Hepatic stellate cell (primary cell): ENCODE measurements at places on chromosomes 1 and 21.

GRCh38 chr1:171179318-171180227 is 5.5 kb upstream of the FMO2 start:
- DNase-seq: no peak

- DNase-seq: no peak
Measured at GRCh38 chr1:172622541-172622940, 36.4 kb upstream of the FASLG start.

- DNase-seq: no peak
Measured at GRCh38 chr1:115838431-115839028, 2.4 kb downstream of the NHLH2 start.

DNA sequence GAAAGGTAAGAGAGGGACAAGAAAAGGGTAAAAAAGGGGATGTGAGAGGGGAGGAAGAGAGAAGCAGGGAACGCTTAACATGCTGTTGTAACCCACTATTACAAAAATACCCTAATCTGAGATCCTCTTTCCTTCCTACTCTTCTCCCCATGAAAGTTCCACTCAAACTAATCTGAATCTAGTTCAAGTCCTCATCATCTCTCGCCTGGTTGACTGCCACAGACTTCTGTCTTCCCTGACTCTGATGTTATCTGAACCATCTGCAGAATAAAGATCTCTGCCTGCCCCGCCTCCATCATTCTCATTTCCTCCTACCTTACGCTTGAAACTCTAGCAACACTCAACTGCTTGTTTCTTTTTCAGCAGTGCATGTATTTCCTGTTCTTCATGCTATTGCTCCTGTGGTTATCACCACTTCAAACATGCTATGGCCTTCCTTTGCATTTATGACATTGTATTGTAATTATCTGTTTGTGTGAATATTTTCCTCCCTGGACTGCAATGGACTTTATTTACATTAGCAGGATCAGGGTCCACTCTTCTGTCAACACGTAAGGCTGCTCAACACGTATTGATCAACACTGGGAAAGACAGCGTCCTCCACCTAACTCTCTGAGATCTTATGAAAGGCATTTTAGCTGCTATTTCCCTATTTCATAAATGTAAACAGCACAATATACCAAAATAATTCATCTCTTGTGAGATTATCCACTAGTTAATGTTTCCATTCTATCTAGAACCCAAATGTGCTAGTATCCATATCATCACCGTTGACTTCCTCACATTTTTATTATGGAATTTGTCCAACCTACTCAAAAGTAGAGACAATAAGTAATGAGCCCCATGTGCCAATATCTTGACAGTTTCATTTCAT is 215.5 kb upstream of the USP25 start:
- DNase-seq: no peak

GRCh38 chr21:45698493-45699184 is 55.1 kb downstream of the PCBP3 start:
- DNase-seq: peak; percentile 8

DNA sequence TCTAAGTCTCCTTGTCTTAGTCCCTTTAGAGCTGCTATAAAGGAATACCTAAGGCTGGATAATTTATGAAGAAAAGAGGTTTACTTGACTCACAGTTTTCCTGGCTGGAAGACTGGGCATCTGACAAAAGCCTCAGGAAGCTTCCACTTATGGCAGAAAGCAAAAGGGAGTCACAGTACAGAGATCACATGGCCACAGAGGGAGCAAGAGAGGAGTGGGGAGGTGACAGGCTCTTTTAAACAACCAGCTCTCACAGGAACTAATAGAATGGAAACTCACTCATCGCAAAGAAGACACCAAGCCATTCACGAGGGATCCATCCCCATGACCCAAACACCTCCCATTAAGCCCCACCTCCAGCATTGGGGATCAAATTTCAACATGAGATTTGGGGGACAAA is 68.8 kb downstream of the DDAH1 start:
- DNase-seq: no peak

- peak; percentile 31 for DNase-seq
Measured at GRCh38 chr1:86155051-86155806, 1.3 kb downstream of the COL24A1 start.

DNA sequence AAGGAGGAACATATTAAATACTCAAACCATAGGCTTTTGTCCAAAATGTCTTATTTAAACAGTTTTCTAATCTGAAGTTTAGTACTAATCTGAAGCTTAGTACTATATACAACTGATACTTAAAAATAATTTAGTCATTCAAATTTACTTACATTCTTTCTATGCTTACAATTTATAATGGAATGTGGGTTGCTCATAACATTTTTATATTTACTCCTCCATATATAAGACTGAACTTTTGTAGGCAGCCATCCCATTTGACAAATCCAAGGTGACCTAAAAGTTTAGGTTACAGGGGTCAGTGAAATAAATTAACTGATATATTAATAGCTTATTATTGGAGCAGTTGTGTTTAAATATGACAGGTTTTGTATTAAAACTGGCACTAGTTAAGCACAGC is 570.6 kb downstream of the DPYD start:
- DNase-seq: no peak

DNA sequence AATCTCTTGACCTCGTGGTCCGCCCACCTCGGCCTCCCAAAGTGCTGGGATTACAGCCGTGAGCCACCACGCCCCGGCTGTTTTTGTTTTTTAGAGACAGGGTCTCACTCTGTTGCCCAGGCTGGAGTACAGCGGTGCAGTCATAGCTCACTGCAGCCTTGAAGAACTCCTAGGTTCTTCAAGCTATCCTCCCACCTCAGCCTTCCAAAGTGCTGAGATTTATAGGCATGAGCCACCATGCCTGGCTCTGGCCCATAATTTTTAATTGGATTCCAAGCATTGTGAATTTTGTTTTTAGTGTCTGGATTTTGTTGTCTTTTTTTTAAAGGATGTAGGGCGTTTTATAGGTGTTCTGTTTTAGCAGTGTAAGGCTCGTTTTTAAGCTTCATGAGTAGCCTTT is 28.6 kb upstream of the TXLNA start:
- no peak for DNase-seq

- no peak for DNase-seq
Measured at GRCh38 chr1:107552781-107553180, 411.9 kb downstream of the NTNG1 start.

GRCh38 chr1:50542362-50542761 is 119.1 kb upstream of the DMRTA2 start:
- no peak for DNase-seq

- DNase-seq: no peak
Measured at GRCh38 chr1:66438062-66438461, 95.9 kb upstream of the SGIP1 start.

DNA sequence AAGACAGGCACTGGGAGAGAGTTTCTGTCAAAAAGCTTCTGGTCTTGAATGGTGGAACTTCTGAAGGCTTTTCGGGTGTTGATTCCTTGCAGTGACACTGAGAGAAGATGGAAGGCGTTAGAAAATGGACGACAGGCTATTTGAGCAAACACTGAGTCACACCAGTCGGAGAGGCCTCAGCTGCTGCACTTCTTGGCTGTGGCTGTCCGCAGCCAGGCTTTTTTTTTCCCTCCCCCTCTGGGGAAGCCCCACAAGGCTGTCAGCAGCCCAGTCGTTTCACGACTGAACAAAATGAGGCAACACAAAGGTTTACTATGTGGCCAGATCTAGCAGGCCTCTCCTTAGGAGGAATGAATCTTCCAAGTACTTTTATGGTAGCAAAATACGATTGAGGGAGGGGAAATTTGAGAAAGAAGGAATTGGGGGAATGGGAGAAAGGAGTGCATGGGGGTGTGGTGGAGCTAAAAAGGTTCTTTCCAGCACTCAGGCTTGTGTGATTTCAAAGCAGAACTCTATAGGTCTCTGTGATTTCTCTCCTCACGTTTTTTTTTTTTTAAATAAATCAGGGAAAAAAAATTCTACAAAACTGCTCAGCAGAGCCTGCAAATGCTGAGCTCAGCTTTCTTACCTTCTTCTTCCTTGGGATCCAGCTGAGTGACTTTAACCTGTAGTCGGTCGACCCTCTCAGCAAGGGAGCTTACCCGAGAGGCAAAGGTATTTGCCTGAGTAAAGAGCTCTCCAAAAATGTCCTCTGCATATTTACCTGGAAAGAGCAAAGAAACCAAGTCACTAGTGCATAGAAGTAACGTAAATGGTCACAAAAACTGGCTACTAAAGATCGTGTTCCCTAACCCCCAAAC is 26.1 kb downstream of the GPR3 start:
- peak; percentile 89 for DNase-seq

DNA sequence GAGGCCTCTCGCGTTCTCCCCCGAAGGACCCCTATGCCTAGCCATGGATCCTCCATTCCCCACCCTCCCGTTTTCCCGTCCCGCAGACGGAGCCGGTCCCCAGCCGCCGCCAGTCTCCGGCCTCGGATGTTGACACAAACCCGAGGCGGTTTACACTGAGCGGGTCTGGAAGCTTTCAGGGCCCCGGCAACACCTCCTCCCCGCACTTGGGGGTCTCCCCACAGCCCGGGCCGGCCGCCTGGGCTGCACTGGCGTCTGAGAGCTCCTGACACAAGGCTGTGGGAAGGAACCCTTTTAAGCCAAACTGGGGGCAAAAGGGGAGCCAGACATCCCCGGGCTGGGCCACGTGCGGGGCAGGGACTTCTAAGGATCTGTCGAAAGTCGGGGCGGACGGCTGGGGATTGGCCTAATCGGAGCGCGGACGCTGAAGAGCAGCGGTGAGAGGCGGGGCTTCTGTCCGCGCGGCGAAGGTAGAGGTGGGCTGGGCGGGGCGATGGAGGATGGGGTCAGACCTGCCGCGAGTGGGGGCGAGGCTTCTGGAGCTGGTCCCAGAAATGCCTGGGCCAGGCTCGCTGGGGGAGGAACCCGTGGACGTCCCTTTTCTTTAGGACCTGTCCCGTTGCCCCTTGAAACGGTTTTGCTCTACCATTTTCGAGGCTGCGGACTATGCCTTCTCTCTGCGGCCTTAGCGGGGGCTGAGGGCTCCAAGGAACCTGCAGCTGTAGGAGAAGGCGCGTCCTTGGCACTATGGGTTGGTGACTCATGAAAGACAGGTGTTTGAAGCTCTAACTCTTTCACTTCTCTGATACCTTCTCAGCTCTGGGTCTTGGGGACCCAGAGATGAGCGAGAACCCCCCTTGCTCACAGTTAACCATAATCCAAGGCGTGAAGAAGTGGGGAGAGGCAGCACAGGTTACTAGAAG is 1.2 kb upstream of the HPCAL4 start:
- DNase-seq: no peak

- peak; percentile 23 for DNase-seq
Measured at GRCh38 chr1:209926045-209926444, 12.0 kb upstream of the SYT14 start.

DNA sequence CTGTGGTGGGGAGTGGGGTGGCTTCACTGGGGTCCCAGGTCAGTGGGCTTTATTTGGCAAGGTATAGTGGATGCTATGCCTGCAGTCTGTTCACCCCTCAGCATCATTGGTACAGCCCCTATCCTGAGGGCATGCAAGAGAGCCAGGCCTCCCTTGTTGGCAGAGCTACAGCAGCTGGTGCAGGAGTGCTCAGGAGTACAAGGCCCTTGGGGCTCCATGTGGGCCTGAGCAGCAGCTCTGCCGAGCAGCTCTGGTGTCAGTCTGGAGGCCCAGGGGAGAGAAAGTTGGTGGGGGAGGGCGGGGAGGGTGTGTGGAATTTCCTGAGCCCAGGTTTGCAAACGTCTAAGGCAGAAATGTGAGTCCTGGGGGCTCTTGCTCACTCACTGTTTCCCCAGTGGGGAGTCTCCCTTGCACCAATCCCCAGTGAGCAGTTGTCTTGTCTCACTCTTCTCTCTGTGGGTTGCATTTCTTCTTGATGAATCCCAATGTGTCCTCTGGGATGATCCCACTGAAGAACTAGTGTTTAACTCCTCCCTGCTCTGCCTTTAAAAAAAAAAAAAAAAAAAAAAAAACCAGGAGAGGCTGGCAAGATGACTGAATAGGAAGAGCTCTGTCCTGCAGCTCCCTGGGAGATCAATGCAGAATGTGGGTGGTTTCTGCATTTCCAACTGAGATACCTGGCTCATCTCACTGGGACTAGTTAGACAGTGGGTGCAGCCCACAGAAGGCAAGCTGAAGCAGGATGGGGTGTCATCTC is 39.5 kb upstream of the CYP4X1 start:
- DNase-seq: no peak

DNA sequence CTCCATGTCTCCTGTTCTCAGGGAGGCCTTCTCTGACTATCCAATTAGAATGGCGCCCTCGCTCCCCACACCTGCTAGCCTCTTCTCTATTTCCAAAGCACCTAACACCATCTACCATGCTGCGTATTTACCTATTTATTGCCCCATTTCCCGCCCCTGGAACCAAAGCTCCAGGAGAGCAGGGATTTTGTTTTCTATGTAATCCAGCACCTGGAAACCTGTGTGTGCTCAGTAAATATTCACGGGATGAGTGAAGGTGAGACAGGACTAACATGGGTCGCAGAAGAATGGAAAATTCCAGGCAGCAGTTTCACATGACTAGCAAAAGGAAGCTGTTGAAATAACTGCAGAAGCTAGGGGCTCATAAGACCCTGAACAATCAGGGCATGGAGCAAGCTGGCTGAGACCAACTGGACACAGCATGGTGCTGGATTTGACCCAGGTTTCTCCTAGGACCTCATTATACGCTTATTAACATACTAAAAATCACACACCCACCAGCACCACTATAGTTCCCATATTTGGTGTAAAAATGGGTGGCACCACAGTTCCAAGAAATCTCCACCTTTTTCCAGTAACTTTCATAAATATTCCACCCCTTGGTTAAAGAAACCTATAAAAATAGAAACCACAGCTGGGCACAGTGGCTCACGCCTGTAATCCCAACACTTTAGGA is 15.1 kb upstream of the TENT5B start:
- DNase-seq: no peak

- DNase-seq: no peak
Measured at GRCh38 chr1:229669333-229669732, 43.3 kb downstream of the URB2 start.

DNA sequence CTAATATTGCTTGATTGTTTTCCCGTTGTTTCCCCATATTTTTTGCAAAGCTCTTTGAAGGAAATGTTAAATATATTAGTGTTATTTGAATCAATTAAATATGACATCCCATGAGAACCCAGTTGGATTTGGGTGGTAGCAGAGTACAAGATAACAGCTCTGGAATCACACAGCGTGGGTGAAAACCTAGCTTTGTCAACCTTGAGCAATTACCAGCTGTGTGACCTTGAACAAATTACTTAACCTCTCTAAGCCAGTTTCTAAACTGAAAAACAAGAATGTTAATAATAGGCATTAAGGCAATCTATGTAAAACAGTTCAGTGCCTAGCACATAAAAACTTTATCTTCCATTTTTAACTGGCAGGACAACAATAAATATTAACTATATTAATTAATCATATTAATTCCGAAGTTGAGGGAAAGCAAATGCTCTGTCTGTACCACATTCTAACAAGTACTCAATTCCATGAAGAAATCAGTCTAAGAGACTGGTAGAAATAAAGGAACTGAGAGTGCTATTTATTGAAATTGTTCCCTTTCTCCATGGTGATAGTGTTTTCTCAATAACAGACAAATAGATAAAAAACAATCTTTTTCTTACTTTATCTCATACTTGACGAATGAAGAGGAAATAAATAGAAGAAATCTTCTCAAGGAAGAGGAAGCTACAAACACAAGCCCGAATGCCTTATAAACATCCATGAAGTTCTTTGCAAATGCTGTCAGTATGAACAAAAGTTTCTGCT is 27.0 kb downstream of the DNASE2B start:
- DNase-seq: no peak

- no peak for DNase-seq
Measured at GRCh38 chr1:7103361-7103782, 318.1 kb downstream of the CAMTA1 start.
